ENCODE measurements at places on chromosomes 1 and 21.

DNA sequence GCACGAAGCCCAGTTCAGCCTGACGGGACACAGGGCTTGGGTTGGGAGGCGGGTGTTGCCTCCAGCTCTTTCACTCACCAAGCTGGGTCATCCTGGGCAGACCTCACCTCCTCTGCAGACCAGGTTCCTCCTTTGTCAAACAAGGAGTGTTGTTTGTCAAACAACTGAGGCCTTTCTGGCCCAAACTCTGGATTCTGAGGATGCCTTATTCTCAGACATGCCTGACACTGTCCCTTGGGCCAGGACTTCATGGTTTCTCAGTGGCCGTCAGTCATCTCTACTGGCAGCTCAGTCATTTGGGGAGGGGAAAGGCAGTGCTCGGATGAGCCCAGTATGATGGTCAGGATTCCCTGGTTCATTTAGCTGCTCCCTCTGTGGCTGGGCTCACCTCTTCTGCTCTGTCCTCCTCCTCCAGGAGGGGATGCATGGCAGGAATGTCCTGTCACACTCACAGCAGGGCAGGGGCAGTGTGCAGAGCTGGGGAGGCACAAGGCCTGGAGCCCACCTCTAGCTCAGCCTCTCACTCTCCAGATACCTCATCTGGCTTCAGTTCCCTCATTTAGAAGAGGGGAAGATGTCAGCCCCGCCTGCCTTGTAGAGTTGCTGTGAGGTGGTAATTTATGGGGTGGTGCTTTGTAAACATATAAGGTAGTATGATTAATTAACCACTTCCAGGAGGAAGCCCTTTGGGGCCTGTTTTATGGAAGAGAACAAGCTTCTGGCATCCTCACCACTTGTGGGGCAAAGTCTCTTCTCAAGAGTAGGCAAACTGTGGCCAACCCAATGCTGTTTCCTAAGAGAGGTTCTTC is 20.6 kb downstream of the SLC2A1 start:
- no peak for DNase-seq

GRCh38 chr1:55801481-55801880 is 586.3 kb upstream of the USP24 start:
- DNase-seq, result no peak

DNA sequence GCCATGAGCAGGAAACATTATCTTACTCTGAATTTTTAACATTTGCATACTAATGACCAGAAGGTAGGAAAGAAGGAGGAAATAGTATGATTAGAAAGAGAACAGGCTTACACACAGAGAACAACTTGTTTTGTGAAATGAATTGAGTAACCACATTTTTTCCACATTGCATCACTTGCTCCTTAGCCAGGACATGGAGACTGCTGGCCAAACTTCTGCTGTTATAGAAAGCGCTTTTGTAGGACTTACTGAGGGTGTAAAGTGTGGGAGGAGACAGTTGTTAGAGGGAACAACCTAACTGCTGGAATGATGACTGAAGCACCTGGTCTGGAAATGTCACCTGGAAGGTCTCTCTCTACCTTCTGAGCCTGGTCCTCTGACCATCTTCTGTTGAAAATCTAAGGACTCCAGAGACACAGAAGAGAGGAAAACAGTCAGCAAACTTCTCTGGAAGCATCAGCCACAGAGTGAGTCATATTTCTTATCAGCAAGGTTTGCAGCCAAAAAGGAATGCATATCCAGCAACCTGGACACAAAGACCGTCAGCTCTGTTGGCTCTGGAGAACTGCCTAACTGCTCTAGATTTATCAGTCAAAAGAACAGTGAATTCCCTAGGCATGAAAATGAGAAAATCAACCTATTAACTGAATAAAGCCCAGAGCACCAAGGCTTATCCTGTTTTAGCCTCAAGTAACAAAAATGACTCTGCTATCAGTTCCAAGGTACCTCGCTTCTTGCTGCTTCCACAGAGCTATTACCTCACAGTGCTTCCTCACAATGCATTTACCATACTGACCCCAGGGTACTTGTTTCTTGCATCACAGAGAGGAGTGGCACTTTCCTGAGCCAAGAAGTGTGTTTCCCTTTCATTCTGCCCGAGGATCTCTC is 88.0 kb upstream of the SLFNL1 start:
- no peak for DNase-seq

DNA sequence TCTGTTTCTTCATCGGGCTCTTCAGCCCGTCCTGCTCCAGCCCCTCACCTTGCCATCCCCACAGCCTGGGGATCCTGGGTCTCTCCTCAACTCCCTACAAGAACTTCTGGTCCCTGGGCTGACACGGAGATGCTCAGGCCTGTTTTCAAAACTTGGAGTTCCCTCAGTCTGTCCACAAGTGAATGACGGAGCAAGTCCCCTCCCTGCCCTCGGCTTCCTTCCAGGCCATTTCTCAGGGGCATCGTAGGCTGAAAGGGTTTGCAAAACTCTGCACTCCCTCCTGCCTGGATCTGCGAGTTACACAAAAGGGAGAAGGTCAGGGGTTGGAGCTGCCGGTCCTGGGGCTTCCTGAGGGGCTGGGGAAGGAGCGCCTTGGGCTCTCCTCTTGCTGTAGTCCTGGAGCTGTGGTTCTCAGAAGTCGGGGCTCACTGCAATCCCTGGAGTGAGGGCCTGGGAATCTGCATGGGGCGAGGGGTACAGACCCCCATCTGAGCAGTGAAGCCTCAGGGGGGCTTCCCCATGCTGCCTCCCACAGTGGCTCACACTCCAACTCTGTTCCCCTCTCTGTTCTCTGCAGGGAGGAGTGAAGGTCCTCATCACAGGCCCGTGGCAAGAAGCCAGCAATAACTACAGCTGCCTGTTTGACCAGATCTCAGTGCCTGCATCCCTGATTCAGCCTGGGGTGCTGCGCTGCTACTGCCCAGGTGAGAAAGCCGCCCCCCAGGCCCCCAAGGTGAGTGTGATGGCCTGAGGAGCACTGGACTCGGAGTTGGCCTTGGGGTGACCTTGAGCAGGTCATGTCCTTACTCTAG is 100.6 kb upstream of the VAMP3 start:
- no peak for DNase-seq

DNA sequence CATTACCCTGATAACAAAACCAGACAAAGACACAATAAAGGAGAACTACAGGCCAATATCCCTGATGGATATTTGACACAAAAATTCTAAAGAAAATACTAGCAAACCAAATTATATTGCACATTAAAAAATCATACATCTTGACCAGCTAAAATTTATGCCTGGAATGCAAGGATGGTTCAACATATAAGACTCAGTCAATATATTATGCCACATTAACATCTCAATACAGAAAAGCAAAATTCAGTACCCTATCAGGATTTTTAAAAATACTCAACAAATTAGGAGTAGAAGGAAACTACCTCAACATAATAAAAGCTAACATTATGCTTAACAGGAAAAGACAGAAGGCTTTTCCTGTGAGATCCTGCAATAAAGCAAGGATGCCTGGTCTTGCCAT is 177.1 kb downstream of the MAGI3 start:
- DNase-seq, result no peak

DNA sequence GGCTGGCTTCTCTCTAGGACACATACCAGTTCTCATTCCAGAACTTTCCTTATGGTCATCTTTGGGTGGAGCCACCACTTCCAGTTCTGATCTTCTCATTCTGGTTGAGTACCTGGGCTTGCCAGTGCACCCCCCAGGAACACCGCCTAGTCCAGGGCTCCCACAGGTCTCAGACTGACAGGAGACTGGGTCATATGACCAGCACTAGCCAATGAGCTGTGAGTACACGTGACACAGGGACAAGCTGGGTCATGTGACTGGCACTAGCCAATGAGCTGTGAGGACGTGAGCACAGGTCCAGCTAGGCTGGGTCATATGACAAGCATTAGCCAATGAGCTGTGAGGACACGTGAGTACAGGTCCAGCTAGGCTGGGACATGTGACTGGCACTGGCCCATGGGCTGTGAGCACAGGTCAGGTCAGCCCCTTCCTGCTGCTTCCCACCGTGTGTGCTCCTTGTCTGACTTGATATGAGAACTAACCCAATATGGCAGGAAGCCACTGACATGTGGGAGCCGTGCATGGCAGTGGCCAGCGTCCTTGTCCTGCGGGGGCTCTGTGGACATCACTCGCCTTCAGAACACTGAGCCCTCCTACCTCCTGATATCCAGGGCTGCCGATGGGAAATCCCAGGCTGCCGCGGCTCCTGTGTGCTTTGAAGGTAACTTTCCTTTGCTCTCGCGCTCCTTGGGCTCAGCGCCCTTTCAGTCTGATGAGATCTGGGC is 22.7 kb downstream of the KRTAP10-1 start:
- no peak for DNase-seq

- DNase-seq, result no peak
These were observed 105.8 kb upstream of the RALGPS2 start for GRCh38 chr1:178619042-178619927.

DNA sequence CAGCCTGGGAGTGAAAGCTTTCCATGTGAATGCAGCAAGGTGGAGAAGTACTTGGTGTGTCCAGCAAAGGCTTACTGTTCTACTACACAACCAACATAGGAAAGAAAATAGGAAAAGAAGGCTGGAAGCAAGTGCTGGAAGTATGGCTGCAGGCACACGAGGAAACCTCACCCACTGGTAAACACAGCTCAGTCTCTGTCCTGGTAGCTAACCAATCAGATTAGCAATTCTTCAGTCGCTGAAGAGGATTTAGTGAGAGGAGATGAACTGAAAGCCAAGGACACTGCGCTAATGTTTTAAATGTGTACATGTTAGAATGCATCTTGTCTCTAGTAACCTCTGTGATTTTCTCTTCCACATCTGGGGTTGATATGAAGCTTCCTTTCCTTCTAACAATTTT is 36.2 kb upstream of the CACHD1 start:
- DNase-seq, result no peak

DNA sequence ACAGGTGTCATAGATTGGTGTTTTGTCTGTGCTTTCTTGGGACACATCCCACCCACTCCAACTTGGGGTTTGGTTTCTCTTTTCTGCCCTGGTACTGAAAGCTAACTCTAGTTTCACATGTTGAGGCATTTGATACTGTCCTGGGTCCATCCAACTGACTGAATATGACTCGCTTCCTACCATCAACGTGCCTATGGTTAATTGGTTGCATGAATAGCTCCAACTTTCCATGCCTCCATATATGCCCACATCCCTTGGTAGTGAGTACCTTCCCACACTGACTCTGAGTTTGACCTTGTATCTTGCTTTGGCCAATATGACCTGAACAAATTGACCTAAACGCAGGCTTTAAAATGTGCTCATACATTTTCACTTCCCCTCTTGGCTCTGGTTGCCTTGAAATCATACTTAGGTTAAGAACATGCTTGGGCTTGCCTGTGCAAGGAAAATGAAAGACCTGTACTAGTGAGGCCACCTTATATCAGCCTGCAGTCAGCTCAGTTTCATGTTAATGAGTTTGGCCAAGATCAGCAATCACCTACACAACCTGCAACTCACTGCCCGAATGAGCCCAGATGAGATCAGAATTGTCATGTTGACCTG is 81.0 kb upstream of the KCNK2 start:
- no peak for DNase-seq

DNA sequence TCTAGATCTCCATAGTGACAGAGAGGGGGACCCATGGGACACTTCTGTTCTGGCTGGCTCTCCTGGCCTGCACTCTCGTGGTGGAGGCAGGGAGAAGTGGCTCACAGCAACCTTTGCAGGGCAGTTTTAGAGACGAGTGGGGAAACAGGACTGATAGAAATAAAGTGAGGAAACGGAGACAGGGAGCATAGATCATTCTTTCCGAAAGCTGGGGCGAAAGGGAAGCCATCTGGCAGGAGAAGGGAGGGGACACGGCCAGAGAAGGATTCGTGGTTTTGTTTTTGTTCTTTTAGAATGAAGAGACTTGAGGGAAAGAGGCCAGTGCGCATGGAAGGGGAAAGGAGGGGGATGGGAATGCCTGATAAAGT is 3.5 kb downstream of the TIE1 start:
- DNase-seq, result no peak

DNA sequence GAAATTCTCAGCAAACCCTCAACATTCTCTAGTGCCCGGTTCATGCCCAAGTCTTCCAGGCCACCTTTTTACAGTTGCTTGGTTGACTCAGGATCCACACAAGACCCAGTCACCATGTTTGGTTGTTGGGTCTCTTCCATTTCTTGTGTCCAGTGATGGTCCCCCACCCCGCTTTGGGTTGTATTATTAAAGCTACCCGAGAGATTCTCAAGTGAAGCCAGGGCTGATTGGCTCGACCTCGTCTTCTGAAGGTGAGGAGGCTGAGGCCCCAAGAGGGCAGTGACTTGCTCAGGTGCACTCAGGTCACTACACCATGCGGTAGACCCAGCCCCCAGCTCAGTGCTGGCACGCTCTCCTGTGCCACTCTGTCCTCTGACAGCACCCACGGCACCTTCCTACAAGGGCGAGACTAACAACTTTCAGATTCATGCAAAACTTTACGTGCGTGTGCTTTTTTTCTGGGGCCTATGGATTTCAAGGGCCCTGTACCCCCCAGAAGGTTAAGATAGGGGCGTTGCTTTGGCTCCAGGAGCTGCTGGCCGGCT is 50.3 kb downstream of the CAPN9 start:
- DNase-seq, result no peak

- DNase-seq, result no peak
These were observed 38.3 kb upstream of the F3 start for GRCh38 chr1:94579876-94580294.

DNA sequence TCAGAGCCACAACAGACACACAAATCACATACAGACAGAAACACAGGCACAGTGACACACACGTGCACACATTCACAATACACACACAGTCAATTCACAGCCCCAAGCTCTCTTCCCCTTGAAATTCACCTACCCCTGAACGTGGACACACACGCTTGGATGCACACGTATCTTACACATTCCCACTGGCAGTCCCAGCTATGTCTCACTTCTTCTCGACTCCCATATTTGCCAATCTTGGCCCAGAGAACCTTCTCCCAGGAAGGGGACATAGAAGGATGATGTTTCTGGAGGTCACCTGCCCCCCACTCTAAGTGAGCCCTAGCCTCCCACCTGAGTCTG is 1.6 kb downstream of the CRYBG2 start:
- no peak for DNase-seq

GRCh38 chr1:167082511-167083027 is 7.6 kb downstream of the GPA33 start:
- no peak for DNase-seq

- no peak for DNase-seq
These were observed 14.0 kb downstream of the SESN2 start for GRCh38 chr1:28273216-28273860.

- DNase-seq, result no peak
These were observed 36.2 kb downstream of the UMODL1 start for GRCh38 chr21:42107177-42107880.

DNA sequence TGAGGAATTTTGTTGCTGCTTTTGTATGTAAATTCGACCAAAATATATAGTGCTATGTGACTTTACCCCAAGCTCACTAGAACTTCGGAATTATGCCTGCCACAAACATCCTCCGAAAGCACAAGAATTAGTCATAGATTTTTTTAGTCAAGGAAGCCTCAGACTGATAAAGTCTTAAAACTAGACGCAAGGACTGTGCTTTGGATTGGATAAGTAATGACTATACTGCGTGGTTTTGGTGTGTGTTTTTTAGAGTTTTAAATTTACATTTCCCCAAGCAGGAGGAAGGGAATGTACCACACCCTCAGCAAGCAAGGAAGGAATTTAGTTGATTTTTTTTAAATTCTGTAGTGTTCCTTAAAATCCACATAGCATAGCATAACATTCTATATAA is 10.3 kb downstream of the WLS start:
- DNase-seq, result no peak

All from activated CD4-positive, alpha-beta T cell treated with anti-CD3 and anti-CD28 coated beads for 1 hour (primary cell).